Heart right ventricle (tissue), 16 donors: ENCODE measurements at places on chromosomes 12 and 14.

DNA sequence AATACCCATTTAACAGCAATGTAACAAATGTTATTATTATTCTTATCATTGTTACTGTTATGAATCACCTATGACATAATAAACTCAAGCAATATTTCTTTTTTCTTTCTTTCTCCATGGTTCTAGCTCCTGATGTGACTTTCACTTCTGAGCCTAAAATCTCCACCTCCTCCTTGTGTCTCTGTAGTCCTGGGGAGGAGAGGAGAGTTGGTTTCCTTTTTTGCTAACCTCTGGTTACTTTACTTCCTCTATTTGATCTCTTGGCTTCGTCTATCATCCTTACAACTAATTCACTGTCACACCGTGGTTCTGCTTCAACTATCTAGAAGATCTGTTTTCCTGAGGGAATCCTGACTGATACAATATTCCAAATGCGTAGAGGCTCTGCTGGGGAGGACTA, 456.6 kb downstream of the VRK1 start:
- H3K4me1 ChIP-seq: no peaks in the 10 kb centered on the region
- no peak for DNase-seq
- H3K27me3 ChIP-seq: no peaks in the 10 kb centered on the region
- H3K4me3 ChIP-seq: no peak overlapping the region
- no peak overlapping the region for H3K27ac ChIP-seq

GRCh38 chr12:31929027-31929526, 30.1 kb upstream of the RESF1 start:
- H3K4me3 ChIP-seq: no peak overlapping the region
- no peaks in the 10 kb centered on the region for H3K36me3 ChIP-seq
- DNase-seq: no peak
- H3K27ac ChIP-seq: no peak overlapping the region

GRCh38 chr14:65686761-65687160, 274.2 kb downstream of the FUT8 start:
- H3K27ac ChIP-seq: no peak overlapping the region
- H3K4me1 ChIP-seq: no peaks in the 10 kb centered on the region
- H3K4me3 ChIP-seq: no peak overlapping the region
- DNase-seq: no peak
- no peaks in the 10 kb centered on the region for H3K27me3 ChIP-seq

- no peaks in the 10 kb centered on the region for H3K27me3 ChIP-seq
- no peaks in the 10 kb centered on the region for H3K4me1 ChIP-seq
These were observed 298.9 kb downstream of the ITPR2 start for GRCh38 chr12:26534071-26534470.

- DNase-seq: peak; percentile 83
- H3K4me3 ChIP-seq: peak overlapping the region; percentile 52
- peak overlapping the region; percentile 81 for H3K27ac ChIP-seq
- H3K27me3 ChIP-seq: peaks cover 39% of the 10 kb centered on the region
- peaks cover 67% of the 10 kb centered on the region for H3K4me1 ChIP-seq
- no peaks in the 10 kb centered on the region for H3K36me3 ChIP-seq
These were observed 1.4 kb downstream of the C14orf180 start for GRCh38 chr14:104580961-104581360.

- no peak overlapping the region for H3K27ac ChIP-seq
- no peaks in the 10 kb centered on the region for H3K27me3 ChIP-seq
- no peak for DNase-seq
- no peaks in the 10 kb centered on the region for H3K36me3 ChIP-seq
These were observed 15.4 kb upstream of the ZNF641 start for GRCh38 chr12:48366131-48366530.

GRCh38 chr14:70006699-70007098, 127.5 kb downstream of the SMOC1 start:
- H3K27me3 ChIP-seq: peaks cover 7% of the 10 kb centered on the region
- H3K27ac ChIP-seq: no peak overlapping the region
- H3K36me3 ChIP-seq: no peaks in the 10 kb centered on the region
- H3K4me3 ChIP-seq: no peak overlapping the region
- H3K4me1 ChIP-seq: no peaks in the 10 kb centered on the region
- DNase-seq: no peak
